ENCODE measurements at places on chromosomes 3 and 15.

DNA sequence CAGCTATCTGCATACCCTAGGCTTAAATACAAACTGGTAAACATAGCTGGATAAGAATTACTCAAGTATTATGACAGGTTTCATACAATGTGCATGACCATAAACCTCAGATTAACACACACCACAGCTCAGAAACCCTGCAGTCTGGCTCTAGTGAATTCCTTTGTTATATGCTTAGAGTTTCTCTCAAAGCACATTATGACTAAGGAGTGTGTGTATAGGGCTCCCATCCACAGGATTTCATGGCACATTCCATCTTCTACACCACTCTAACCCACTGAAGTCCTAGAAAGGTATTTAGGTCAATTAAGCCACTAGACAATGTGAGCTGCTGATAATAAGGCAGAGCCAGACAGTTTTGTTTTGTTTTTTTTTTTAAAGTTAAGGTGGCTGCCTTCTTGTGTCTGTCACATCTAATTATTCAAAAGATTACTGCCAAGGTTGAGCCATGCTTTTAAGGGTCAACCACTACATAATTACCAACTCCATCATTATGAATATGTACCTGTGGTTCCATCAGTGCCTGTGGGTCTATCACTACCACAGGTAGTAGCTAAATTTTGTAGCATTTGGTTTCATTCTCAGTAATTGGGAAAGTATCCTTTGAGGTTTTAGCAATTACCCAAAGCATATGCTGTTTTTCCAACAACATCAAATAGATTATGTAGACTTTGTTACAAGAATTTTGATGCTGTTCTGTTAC, 107.0 kb downstream of the ALCAM start:
- no peak for DNase-seq

GRCh38 chr3:16841904-16842271, 42.9 kb upstream of the PLCL2 start:
- no peak for DNase-seq

DNA sequence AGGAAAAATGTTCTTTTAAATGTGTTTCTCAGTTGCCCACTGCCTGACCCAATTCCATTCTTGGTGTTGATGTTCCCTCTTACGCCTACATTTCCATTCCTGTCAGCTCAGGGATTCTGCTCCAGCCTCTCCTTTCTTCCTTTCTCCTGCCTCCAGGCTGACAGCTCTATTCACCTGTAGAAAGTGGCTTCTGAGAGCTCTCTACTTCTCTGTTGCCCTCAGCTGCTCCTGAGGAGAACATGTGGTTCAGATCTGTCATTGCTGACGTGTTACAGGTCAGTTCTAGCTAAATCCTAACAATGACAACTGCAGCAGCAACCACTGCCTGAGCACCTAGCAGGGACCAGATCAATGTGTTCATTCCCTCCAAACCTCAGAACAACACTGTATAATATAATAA, 144.9 kb upstream of the PLAAT1 start:
- no peak for DNase-seq

GRCh38 chr15:81419332-81419943, 45.4 kb upstream of the TMC3 start:
- no peak for DNase-seq

GRCh38 chr3:34727700-34728099, 911.6 kb upstream of the ARPP21 start:
- no peak for DNase-seq

- no peak for DNase-seq
These were observed 625.8 kb downstream of the OTOL1 start for GRCh38 chr3:162122405-162122804.

DNA sequence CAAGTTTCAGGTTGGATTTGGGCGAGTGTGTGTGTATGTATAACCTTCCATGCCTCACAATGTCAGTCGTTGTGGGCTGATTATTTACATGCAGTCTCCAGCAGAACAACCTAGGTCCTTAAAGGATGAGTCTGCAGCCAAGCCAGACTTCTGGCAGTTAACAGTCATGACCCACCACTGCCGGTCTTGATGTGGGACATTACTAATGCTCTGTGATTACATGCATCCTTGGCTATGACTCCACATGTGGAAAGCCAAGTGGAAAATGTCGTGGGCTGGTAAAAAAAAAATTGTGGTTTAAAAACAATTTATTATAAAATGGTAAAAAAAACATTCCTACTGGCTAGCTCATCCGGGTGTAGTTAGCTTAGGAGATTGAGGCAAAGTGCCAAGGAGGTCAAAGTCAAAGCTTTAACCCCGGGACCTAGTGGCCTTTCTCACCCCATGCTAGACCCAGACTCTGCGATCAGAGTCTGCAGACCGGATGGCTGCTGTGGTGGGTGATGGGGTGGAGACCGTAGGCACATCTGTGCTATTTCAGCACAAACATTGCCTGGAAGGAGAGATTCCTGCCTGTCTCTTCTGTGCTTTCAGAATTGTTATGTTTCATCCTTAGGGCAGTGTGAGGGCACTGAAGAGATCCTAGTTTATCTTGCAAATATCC, 6.8 kb downstream of the RARRES1 start:
- no peak for DNase-seq

GRCh38 chr15:76150513-76150912, 90.7 kb downstream of the TMEM266 start:
- no peak for DNase-seq

- no peak for DNase-seq
These were observed 90.1 kb downstream of the FNDC3B start for GRCh38 chr3:172129498-172129849.

DNA sequence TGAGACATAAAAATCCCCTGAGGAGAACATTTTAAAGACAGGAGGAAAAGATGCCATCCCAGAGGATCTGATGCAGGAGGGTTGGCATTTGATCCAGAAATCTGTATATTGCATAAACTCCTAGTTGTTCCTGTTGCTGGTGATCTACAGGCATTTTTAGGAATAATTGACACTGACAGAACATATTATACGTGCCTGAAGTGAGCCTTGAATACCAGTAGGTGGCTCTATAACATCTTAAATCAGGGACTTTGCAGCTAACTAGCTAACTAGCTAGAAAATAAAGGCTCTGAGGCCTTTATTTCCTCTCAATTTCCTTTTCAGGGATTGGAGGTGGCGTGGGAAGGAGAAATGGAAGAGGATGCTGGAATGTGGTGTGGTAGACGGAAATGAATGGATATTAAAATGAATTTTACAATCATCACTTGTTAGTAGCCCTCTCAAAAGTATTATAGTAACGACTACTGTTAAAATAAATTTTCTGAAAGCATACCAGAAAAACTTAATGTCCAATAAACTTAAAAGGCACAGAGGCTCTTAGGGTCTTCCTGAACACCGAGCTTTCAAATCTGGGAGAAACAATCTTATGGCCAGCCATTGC, 73.8 kb upstream of the ZBED2 start:
- DNase-seq: no peak

DNA sequence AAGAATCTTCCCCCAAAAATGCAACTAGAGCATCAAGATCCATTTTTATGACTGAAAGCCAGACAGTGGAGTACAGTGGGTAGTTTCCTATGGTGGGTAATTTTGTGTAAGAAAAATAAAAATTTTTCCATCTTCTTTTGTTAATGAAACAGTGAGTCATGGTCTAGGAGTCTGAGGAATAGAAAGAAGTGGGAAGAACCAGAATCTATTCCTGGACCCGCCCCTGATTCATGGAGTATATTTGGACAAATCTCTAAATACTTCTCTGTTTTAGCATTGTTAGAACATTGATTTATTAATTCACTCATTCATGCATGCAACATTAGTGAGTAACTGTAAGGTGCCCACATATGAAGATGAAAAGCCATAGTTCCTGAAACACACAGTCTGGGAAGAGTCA, 304.5 kb upstream of the GPR149 start:
- no peak for DNase-seq
